ENCODE measurements at places on chromosomes 2 and 18. TPM values are rescaled to one million over a fixed set of nuclear protein-coding genes. Genes with fewer than 3 reads are reported as not detected.
A peak's percentile ranks its signal among the peaks of the same experiment; 100 is the strongest.

GRCh38 chr18:48218285-48219022 lies 190.7 kb downstream of the ZBTB7C start:
- no peak for DNase-seq

- no peak for DNase-seq
Observed at GRCh38 chr18:80124131-80124530, 15.1 kb downstream of the ADNP2 start.

DNA sequence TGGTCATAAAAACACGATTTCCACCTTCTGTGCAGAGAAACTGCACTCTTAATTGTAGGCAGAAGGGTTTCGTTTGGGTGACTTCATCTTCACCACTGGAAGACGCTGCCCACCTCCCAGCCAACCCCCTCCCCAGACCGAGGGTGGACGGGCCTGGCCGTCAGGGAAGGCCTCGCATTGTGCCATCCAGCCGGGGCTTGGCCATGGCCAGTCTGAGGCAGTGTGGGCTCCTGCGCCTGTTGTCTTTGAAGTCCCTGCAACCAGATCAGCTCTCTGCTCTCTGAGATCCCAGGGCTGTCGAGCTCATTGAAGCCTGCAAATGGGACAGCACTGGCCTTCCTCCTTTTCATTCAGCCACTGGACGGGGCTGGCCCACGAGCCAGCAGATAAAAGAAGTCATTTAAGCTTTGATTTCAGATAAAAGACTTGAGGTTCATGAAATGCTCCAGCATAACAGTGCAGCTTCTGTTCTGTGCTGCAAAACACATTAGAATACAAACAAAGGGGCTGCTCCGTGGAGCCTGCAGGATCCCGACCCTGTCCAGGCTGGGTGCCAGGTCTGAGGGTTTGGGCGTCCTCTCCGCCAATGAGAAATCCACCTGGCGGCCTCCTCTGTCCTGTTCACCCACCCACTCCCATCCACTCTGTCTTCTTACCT lies 253.5 kb downstream of the LDLRAD4 start:
- DNase-seq, result peak; percentile 59

GRCh38 chr2:217329023-217329431 lies 469.2 kb upstream of the TNP1 start:
- DNase-seq, result no peak

DNA sequence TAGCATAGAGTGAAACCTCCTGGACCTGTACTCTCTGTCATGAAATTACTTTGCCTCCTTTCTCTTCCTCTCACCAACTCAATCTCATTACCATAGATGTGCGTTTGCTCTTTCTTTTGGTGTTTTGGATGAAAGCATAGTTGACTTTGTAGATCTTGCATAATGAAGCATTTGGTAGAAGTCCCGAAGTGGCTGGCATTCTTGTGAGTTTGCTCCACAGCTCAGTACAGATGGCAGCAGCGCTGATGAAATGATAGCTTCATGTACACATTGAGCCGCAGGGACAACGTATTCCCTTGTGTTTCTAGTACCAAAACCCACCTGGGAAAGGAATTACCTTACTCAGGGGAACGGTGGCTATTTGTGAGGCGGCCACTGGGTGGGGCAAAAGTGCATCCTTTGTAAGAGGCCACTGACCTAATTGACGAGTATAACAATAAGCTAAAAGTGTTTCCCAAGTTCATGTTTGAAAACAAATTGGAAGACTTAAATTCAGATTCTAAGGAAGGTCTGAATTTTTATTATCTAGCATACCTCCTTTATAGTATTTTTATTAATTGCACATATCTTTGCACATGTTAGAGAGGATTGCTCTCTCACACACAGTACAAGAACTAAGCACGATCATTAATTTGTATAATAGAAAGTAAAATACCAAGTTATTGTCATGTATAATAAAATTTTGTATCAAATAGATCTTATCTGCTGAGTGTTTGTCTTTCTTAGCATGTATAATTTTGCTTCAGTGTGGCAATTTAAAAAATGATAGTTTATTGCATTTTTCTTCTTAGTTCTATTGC lies 25.4 kb upstream of the CDH7 start:
- peak; percentile 28 for DNase-seq

DNA sequence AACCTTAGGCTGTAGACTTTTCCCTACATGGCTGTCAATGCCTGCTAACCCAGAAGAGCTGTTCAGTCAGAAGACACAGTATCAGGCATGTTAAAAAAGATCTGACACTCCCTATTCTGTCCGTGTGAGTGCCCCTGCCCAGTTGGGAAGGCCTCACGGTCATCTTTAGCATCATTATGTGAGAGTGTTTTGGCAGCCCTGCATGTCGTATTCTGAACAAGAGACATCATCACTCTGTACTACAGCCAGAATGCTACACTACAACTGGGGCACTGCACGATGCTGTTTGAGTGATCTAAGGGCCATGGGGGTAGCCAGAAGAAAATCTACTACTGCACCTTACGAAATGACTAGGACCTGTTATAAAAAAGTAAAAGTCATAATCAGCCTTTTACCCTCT lies 67.2 kb downstream of the GREB1L start:
- no peak for DNase-seq

DNA sequence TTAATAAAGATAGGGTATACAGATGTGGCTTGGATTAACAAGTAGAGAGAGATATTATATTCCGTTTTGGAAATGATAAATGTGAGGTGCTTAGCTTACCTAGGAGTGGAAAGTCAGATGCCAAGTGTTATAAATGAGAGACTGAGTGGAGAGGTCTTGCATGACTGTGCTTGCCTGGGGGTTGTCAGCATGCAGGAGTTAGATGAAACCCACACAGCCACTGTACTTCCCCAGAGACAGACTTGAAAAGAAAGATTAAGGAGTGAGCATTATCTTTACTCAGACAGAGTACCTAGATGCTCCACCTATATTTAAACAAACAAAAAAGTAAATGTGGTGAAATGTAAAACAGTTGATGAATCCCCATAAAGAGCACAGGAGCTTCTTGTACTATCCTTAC lies 482.7 kb downstream of the RIT2 start:
- no peak for DNase-seq

The EPB41L3 gene
- total RNA-seq, result 6.8 TPM

The PUS10 gene
- total RNA-seq, result 5.5 TPM

The GATA6 gene
- total RNA-seq, result 62.3 TPM

The HRH4 gene
- 0.17 TPM for total RNA-seq
